Activated CD8-positive, alpha-beta T cell treated with anti-CD3 and anti-CD28 coated beads, Interleukin-2, amount 10 ng/mL, durations not matched to agents 7 days and 5 days (primary cell): ENCODE measurements at places on chromosomes 6 and 20. TPM values are rescaled to one million over a fixed set of nuclear protein-coding genes. Genes with fewer than 3 reads are reported as not detected.

IP6K3 gene
- total RNA-seq: not detected

GRCh38 chr6:44805238-44805846 is 417.8 kb downstream of the CDC5L start:
- DNase-seq: no peak

CDH26 gene
- total RNA-seq: 0.34 TPM

CTCFL gene
- not detected for total RNA-seq

DEFB132 gene
- total RNA-seq: not detected

DNA sequence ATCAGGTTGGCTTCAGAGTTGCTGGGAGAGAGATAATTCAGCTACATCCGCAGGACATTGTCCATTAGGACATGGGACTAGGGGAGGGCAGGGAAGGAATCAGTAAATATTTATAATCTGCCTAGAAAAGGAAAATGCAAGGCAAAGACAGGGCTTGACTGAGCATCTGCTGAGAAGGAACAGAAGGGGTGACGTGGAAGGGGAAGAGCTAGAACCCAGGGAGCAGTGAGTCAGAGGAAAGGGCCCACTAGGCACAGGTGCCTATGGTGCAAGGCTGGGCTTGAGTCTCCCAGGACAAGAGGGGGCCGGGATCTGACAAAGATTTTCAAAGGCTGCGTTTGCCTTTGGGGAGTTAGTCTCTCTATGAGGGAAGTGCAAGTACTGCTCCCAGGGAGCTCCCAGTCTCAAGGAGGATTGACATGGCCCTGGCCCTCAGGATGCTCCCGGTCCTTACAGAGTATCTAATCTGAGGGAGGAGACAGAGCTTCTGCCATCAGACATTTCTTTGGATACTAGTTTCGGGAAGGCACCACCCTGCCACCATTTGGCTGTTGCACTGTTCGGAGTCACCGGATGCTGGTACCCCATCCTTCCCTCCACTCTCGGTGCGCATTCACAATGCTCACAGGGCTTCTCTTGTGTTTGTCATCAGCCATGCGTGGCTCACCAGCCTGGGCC is 21.9 kb downstream of the VEGFA start:
- DNase-seq: no peak
